ENCODE measurements at places on chromosomes 6 and 20.

DNA sequence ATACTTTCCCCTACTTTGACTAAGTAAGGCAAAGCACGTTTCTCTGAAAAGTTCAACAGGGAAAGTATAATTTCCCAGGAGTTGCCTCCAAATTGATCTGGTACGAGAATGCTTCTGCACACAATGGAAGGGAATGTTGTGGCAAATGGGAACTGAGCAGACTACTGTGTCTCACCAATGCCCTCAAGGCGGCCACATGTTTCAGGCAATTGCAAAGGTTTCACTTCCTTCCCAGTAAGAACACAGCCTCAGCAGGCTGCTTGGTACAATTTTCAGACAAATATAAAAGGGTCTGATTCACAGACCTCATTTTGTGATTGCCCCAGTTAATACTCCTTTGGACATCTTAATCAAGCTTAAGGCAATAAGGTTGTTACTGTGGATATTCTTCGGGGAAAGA is 71.2 kb downstream of the KIAA0319 start:
- no peak for DNase-seq

- DNase-seq, result no peak
Measured at GRCh38 chr20:32204205-32205109, 3.1 kb downstream of the PLAGL2 start.

- DNase-seq, result no peak
Measured at GRCh38 chr6:74632196-74632875, 573.5 kb downstream of the COL12A1 start.

DNA sequence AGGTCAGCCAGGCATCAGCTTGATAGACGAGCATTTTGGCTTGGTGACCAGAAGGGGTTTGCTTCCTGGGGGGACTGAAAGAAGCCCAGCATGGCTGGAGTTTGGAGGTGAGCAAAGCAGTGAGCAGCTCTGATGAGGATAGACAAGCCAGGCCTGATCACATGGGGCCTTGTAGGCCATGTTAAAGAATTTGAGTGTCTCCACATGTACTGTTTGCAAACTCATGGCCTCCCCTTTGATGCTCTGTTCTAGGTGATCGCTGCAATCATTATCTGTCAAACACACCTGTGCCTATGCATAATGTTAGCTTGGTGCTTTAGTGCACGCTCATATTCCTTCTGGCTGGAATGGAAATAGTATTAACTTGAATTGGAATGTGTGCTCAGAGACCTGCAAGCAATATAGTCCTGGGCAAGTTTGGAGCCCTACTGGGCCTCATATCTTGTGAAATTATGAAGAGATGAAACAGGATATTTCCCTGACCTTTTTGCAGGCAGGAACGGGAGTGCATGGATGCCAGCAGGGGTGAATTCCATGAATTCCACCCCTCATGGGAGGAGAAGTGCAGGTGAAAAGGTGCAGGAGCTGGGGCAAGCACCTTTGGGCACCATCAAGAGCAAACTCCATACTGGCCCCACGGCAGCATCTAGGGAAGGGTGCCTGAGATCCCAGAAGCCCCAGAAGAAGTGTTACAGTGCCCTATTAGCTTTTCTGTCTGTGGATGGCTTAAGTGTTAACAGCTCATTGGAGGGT is 480.5 kb downstream of the EPM2A start:
- DNase-seq, result no peak

DNA sequence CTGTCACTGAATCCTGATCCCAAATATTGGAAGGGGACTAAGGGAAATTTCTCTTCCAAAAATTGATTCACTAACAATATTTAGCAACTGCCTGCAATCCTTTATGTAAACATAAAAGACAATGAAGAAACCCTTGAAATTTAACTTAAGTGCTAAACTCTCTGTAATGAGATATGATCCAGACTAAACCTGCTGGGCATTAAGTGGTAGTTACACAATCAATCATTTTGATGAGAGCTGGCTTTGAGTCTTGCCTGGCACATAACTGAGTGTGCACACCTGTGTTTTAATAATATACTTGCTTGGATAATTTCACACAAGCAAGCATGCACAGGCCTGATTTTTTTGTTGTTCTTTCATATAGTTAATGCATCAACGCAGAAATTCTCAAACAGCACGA is 9.8 kb upstream of the ZFP64 start:
- no peak for DNase-seq

DNA sequence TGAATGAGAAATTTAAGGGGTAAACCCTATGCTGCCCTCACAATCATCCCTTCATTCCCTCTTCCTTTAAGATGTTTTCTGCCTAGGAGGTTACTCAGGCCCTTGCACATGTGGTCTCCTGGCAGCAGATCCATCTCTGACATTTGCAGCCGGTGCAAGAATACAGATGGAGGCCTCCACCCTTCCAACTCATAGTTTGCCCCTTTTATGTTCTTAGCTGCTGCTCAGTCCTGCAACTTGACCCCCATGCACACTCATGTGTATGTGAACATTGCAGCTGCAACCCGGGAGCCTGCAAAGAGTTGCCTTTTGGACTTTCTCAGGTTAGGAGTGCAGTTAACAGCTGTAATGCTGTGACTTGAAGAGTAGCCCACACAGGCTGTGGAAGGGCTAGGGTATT is 131.9 kb upstream of the SGK1 start:
- no peak for DNase-seq

DNA sequence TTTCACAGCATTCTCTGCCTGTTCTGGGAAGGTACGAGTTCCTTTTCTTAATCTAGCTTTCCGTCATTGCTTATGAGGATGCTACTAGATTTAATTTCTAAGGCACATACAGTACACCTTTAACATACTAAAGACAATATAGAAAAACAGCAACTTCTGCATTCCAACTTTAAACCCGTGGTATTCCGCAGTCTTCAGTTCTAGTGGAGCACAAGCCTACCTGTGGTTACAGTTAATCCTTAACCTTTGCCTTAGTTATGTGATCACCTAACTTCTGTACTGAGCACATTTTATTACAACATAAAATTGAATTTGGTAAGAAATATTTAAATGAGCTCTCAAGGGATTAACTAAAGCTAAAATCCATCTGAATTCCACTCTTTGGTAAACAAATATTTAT is 289.5 kb downstream of the BTBD9 start:
- no peak for DNase-seq

DNA sequence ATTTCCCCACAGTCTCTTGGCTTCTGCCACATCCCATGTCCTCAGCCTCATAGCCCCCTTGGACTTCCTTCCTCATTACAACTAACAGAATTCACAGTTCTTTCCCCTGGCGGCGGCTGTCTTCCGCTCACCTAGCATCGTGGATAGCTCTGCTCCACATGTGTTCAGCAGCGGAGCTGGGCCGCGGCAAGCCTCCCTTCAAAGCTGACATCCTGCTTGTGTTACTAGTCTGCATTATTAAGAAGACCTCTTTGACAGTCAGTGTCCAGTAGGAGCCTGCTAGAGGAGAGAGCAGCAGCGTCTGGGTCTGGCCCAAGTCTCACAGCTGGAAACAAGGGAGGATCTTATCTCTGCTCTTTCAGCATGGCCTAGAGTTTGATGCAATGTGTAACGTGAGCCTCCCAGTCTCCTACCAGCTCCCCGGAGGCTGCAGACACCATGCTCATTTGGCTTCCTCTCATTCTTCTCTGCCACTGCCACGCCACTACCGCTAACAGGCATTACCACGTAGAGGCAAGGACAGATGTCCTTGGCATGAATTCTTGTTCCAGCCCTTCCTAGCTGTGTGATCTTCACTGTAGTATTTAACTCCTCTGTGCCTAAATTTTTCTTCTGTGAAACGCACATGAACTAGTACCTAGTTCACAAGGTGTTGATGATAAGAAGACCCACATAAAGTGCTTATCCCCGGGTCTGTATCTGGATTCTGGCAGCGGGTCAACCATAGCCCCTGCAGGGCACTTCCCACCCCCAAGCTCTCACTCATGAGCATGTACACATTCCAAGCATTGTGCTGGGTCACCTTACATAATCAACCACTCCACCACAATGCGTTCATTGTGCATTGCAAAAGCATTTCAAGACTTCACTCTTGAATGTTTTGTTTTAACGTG is 107.1 kb upstream of the BACH2 start:
- no peak for DNase-seq

DNA sequence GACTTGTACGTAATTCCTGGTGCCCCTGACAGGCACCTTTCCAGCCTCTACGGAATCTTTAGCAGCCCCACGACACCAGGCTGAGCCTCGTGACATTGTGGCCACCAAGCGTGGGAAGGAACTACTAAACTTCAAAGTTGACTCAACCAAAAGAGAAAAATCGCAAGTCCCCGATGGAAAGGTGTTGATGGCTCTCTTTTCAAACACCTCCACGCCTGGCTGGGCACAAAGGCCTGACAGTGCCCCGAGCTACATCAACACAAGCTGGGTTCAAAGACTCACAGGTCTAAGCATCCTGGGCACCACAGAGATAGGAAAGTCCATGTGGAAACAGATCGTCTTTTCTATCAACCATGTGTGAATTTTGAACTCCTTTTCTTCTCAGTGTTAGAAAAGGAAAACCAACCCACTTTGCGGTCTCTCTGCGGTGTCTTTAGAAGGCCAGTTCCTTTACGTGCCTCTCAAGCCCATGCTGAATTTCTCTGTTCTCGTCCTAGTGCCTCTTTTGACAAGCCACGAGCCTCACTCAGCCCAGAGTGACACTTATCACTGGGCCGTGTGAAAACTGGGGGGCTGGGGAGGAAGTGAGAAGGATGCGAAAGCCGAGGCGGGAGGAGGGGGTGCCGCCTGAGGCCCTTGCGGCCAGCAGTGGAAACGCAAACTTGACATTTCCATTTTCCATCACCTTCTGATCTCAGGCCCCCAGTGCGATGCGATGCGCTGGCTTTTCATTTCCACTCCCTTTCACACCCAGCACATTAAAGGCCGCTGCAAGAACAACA is 59.4 kb downstream of the GFOD1 start:
- no peak for DNase-seq

- no peak for DNase-seq
Measured at GRCh38 chr6:25608558-25609174, 43.3 kb upstream of the SCGN start.

GRCh38 chr20:58086763-58087561 is 141.5 kb downstream of the ANKRD60 start:
- peak; percentile 71 for DNase-seq

GRCh38 chr6:15145821-15146220 is 100.0 kb upstream of the JARID2 start:
- DNase-seq, result no peak
